Upper lobe of left lung (tissue), 6 donors: ENCODE measurements at places on chromosomes 12 and 14. TPM values are rescaled to one million over a fixed set of nuclear protein-coding genes. Genes with fewer than 3 reads are reported as not detected.

TAS2R7 gene
- not detected for total RNA-seq

TMEM179 gene
- not detected for total RNA-seq

KIF26A gene
- 2.4 TPM for total RNA-seq

- H3K27ac ChIP-seq: no peak overlapping the region
- DNase-seq: no peak
- H3K36me3 ChIP-seq: no peaks in the 10 kb centered on the region
- no peaks in the 10 kb centered on the region for H3K27me3 ChIP-seq
- peaks cover 15% of the 10 kb centered on the region for H3K4me1 ChIP-seq
These were observed 10.2 kb downstream of the KCNH3 start for GRCh38 chr12:49548822-49549648.

- no peaks in the 10 kb centered on the region for H3K4me1 ChIP-seq
- no peak overlapping the region for H3K27ac ChIP-seq
- no peaks in the 10 kb centered on the region for H3K27me3 ChIP-seq
These were observed 51.9 kb downstream of the GALNT8 start for GRCh38 chr12:4771960-4772566.

GRCh38 chr14:92589213-92589852, 75.8 kb downstream of the RIN3 start:
- H3K4me3 ChIP-seq: no peak overlapping the region
- H3K27me3 ChIP-seq: no peaks in the 10 kb centered on the region
- H3K36me3 ChIP-seq: peaks cover under 1% of the 10 kb centered on the region
- DNase-seq: no peak
- peaks cover 34% of the 10 kb centered on the region for H3K4me1 ChIP-seq
- no peak overlapping the region for H3K27ac ChIP-seq

DNA sequence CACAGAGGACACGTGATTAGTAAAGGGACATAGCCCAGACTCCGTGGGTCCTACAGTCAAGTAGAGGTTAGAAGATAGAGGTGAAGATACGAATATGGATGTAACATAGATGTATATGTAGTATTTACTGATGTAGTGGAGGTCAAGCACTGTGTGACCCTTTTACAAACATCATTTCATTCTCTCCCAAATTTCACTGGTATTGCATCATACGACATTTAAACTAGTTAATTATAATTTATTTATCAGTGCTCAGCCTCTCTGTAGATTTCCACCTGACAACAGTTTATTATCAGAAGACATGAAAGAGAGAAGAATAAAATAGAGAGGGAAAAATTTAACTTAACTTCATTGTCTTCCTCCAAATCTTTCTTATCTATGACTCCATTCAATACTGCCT, 927.9 kb upstream of the TMEM132C start:
- H3K27me3 ChIP-seq: no peaks in the 10 kb centered on the region
- H3K4me3 ChIP-seq: no peak overlapping the region
- no peak for DNase-seq
- H3K27ac ChIP-seq: no peak overlapping the region

GRCh38 chr14:71247106-71247505, 339.8 kb downstream of the PCNX1 start:
- DNase-seq: no peak
- H3K4me1 ChIP-seq: no peaks in the 10 kb centered on the region
- H3K4me3 ChIP-seq: no peak overlapping the region
- H3K27me3 ChIP-seq: no peaks in the 10 kb centered on the region
- H3K27ac ChIP-seq: no peak overlapping the region

DNA sequence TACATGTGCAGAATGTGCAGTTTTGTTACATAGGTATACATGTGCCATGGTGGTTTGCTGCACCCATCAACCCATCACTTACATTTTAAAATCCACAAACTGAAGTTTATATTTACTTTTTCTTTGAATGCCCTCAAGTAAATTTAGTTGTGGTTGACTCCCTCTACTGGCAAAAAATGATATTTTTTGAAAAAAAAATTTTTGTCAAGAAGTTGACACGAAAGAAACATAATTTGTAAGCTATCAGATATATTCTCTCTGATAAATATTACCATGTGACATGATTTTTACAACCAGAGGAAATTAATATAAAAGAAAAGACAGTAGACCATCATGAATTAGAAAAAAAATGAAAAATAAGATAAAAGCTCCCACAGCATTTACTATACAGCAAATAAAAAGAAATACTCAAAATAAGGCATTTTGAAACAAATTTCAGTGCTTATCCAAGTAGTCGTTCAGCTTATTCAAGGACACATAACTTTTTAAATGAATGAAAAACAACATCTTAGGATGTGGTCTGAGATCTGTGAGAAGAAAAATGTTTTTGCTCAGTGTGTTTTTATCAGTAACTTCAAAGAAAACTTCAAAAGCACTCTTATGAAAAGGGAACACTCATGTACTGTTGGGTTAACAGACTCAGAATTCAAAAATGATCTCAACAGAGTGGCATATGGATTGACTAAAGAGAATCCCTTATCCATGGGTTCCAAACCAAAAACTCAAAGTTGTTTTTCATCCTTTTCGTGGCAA, 30.0 kb upstream of the GRIP1 start:
- no peak for DNase-seq
- H3K4me1 ChIP-seq: no peaks in the 10 kb centered on the region
- H3K27me3 ChIP-seq: no peaks in the 10 kb centered on the region
- no peaks in the 10 kb centered on the region for H3K36me3 ChIP-seq
- H3K27ac ChIP-seq: no peak overlapping the region
